ENCODE measurements at places on chromosomes 2 and 18.

DNA sequence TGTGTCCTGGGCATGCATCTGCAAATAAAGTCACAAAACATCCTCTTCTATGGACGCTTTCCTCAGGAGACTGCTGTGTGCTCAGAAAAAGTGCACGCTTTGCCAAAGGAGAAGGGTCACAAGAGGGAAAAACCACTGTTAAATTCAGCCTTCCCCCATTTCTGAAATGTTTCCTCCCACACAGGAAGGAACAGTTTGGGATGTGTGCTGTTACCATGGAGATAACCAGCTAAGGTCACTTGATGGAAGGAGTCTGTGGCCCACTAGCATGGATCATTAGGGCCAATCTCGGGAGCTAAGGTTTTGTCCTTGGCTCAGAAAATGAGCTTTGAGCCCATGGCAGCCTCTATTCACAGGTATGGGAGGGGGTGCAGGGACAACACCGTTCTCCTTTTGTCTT, 5.6 kb downstream of the KCNE4 start:
- no peak for DNase-seq

DNA sequence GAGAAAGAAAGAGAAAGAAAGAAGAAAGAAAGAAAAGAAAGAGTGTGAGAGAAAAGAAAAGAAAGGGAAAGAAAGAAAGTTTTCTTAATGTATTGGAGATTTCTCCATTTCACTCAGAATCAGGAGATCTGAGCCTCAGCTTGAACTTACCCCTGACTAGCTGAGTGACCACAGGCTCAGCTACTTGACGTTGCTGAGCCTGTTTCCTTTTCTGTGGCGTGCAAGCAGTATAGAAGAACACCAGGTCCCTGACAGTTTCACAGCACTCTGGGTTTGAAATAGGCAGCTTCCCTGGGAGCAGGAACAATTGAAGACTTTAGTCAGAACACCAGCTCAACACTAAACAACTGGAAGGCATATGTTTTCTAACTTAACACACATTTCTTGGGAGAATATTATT, 44.7 kb downstream of the MARCO start:
- DNase-seq: no peak

DNA sequence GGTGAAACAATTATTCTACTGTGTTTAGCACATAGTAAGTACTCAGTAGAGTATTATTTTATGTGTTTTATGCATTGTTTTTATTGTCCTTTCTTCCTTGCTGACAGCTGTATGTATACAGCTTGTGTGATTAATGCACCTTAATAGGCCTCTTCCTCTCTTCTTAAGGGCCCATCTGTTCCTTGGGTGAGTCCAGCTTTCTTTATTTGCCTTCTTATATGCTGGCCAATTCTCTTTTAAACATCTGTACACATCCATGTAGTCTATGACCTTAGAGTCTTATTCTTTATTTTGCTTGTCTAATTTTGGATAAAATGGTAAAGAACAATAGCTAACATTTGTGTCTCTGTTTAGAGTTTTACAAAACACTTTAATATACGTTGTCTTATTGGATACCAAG, 333.7 kb upstream of the MEIS1 start:
- DNase-seq: no peak

- no peak for DNase-seq
Observed at GRCh38 chr2:228799208-228799588, 471.9 kb downstream of the PID1 start.

- DNase-seq: no peak
Observed at GRCh38 chr2:63660060-63660459, 71.3 kb downstream of the MDH1 start.

DNA sequence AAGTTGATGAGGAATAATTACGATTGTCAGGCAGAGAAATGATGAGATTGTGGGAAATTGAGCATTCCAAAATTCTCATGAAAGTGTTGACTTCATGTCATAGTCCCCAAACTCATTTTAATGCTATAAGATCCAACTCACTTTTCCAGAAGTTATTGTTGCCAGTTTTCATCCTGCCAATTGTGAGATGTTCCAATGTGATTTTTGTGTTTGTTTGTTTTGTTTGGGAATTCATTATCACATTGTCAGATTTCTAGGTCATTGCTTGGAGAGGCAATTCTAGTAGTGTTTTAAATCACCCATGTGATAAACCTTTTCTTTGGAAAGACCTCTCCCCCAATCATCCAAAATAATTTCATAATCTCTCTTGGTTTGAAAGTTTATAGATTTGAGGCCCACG, 86.0 kb upstream of the ACVR2A start:
- DNase-seq: no peak

DNA sequence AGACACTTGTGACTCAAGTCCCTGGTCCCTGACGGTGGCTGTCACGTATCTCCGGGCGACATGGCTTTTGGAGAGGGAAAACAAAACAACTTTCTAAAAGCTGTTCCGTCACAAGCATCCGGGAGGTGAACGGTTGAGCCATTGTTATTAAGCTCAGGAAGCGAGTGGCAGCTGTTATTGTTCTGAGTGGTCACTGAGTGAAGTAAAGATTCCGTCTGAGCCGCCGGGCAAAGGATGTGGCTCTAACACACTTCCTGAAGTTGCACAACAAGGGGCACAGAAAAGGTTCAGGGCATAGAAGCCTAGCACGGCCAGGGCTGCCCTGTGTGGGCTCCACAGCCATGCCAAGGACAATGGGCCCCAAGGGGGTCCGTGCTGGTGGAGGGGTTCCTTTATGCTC, 24.3 kb downstream of the INPP5D start:
- no peak for DNase-seq

- DNase-seq: no peak
Observed at GRCh38 chr2:150062416-150062815, 425.1 kb downstream of the RND3 start.

- DNase-seq: no peak
Observed at GRCh38 chr18:59900222-59901128, 679 bp downstream of the PMAIP1 start.

GRCh38 chr2:62215306-62216064, 19.6 kb downstream of the B3GNT2 start:
- no peak for DNase-seq

DNA sequence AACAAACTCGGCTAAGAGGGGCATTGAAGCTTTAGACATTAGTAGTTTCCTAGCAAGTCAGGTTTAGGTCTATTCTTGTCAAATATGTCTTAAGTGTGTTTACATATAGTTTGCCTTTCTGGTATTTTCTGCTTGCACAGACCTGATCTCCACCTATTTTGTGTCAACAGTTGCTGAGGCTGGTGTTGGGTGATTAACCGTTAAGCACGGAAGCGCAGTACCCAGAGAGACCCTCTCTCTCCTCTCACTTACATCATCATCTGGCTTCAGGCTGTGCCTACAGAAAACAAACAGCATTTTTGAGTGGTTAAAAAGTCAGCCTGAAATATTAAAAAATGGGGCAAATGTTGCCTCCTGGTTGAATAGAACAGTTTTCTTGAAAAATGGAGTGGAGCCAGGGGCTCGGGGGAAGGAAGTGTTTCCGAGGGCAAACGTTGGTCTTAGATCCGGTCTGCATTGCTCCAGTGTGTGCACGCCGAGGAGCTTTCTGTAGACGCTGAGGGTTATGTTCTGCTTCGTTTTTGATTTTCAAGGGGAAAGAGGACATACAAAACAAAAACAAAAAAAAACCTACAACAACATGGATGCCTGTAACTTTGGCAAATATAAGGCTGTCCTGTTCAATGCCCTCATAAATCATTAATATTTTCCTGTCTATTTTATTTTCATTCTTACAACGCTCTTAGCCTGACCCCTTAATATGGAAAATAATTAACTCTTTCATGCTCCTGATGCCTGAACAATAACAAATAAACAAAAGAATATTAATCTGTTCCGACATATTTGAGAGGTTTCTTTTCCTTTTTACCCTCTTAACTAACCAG, 120.8 kb downstream of the MEIS1 start:
- DNase-seq: no peak

DNA sequence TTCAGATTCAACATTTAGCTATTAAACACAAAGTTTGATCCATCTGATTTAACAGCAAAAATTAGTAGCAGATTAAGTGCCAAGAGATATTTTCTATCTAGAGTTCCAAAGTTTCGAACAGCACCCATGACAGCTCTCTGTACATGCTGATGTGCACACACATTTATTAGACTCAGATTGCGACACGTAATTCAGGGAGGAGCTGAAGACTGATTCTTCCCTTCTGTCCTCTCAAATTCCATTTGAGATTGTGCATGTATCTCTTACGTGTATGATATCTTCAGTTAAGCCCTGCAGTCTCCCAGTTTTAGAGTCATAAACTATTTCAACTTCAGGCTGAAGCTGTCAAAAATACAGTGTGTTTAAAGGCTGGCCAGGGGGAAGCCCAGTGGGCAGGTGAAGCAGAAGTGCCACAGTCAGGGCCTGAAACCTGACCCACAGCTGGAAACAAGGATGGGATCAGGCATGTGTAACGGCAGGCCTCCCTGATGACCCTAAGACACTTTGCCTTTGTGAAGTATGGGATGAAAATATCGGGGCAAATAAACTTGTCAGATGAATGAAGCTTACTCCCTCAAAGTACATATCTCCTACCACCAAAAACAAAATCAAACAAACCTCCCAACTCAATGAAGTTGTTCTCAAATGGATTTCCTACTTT, 30.6 kb downstream of the CYB5A start:
- no peak for DNase-seq

GRCh38 chr2:109607766-109608165, 6.0 kb downstream of the SEPTIN10 start:
- no peak for DNase-seq

DNA sequence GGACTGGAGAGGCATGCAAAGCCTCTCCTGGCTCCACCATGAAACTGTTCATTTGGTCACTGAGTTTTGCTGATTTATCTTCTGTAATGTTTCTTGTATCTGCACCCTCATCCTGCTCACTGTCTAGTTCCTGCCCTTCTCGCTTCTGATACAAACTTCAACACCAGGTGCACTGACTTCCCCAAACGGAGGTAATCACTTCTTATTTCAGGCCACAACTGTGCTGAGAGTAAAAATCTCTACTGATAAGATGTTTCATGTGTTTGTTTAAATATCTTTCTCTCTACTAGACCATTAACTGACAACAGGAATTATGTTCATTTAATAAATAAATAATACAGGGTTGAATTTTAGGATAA, 10.9 kb upstream of the NT5C1B start:
- DNase-seq: no peak

GRCh38 chr2:160405077-160405867, 88.3 kb downstream of the RBMS1 start:
- no peak for DNase-seq

GRCh38 chr2:228180181-228181097, 1.0 kb downstream of the SPHKAP start:
- no peak for DNase-seq

DNA sequence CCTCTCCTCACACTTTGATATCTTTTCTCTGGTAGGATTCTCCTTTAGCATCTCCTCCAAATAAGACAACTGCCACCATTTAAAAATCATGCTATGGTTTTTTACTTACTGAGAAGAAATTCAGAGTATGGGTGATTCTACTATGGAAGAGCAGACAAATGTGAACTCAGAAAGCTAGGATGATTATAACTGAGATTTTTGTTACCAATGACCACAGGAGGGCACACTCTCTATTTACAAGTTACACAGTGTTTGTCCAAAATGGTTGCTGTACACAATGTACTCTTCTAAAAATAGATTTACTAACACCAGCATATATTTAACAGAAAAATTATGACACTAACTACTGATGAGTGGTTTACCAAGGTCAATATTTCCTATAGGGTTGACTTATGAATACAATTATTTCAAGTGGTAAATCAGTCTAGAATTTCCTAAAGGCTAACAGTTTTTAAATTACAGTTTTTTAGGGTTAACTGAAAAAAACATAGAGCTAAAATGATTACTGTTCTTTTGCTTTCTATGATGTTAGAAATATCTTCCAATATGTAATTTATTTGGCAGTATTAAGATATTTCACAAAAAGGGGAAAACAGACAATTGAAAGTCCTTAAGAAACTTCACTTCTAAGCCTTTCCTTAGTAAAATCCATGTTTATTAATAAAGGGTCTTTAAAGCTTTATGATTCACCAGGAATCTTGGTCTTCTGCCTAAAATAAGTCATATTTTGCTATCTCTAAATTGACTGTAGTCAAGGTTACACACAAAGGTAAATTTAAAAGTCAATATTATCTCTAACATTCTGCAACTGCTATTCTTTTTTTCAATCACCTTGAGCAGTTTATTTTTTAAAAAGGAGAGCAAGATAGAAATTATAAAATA, 57.2 kb downstream of the MAP4K3 start:
- DNase-seq: no peak

- no peak for DNase-seq
Observed at GRCh38 chr2:236633219-236633570, 63.6 kb downstream of the ACKR3 start.

GRCh38 chr2:165818920-165819319, 24.9 kb upstream of the GALNT3 start:
- DNase-seq: no peak

DNA sequence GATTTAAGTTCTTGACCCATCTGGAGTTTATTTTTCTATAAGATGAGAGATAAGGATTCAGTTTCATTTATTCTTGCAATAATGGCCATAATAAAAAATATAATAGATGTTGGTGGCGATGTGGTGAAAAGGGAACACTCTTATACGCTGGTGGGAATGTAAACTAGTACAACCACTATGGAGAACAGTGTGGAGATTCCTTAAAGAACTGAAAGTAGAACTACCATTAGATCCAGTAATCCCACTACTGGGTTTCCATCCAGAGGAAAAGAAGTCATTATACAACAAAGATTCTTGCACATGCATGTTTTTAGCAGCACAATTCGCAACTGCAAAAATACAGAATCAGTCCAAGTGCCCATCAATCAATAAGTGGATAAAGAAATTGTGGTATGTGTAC, 1040.5 kb upstream of the GYPC start:
- DNase-seq: no peak

- no peak for DNase-seq
Observed at GRCh38 chr2:161725297-161725696, 101.1 kb downstream of the SLC4A10 start.

DNA sequence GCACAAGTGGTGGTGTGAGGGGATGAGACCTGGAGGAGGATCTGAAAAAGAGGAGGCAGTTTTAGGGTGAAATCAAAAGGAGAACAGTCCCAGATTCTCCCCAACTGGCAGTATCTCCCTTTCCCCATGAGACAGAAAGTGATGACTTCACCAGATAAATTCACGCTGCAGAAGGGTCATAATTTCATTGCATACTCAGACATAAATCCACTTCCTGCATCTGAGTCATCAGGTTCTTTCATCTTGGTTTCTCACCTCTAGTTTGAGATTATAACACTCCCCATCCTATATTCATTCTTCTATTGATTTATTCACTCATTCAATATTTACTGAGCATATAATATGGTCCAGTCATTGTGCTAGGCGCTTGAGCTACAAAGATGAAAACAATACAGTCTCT, 64.7 kb downstream of the CCDC148 start:
- no peak for DNase-seq

Measured in anterior cingulate cortex (tissue), 58 donors.